SK-N-MC (cell line): ENCODE measurements at places on chromosomes 5 and 9.

DNA sequence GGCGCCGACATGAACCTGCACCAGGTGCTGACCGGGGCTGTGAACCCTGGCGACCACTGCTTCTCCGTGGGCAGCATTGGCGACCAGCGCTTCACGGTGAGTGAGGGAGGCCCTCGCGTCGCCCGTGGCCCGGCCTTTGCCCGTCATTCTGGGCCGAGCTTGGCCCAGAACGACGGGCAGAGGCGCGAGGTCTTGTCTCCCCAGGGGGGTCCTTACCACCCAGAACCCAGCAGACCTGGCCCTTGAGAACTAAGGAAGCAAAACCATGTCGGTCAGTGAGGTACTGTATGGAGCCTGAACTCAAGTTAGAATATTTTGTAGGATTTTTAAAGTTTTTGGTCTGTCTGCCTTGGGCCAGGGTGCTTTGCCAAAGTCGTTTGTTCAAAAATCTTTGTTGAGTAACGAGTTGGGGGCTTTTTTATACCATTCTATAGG is 691 bp downstream of the DMXL1 start:
- DNase-seq = no peak

- no peak for DNase-seq
These were observed 62.3 kb downstream of the HMCN2 start for GRCh38 chr9:130327781-130328348.

GRCh38 chr9:107683566-107683965 is 194.0 kb upstream of the KLF4 start:
- no peak for DNase-seq

GRCh38 chr9:79660615-79661014 is 88.8 kb downstream of the TLE4 start:
- no peak for DNase-seq

GRCh38 chr9:33750307-33750838 is 45.0 kb upstream of the PRSS3 start:
- no peak for DNase-seq

DNA sequence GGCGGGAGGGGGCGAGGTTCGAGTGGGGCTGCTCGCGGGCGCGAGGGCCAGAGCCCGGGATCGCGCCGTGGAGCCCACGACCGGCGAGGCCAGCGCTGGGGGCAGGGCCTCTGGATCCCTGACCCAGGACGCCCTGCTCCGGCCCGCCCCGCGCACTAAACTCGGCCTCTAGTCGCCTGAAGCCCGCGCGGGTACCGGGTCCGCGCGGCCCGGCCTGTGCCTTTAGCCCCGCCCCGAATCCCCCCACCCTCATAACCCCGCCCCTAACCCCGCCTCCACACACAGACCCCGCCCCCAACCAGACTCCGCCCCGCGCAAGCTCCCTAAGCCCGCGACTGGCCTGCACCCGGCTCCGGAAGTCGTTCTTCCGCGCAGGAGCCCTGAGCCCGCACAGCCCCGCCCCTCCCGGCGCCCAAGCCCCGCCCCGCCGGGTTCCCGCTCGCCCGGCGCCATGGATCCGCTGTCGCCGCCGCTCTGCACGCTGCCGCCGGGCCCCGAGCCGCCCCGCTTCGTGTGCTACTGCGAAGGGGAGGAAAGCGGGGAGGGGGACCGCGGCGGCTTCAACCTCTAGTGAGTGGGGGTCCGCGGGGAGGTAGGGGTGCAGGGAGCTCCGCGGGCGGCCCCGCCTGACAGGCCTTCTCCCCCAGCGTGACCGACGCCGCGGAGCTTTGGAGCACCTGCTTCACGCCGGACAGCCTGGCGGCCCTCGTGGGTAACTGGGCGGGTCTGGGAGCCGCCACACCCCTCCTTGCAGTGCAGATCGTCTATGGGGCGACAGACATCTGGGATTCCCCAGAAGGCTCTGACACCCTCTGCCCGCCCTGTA is at the start of gene PAXX:
PAXX (plus strand) TSS at position 430 of the 826 bp plus-strand sequence; CDS start at position 452, 22 bp downstream.
- peak; percentile 20 for DNase-seq
